ENCODE measurements at places on chromosomes 5 and 9.

GRCh38 chr9:123425261-123425821 lies 69.3 kb downstream of the CRB2 start:
- DNase-seq: no peak

DNA sequence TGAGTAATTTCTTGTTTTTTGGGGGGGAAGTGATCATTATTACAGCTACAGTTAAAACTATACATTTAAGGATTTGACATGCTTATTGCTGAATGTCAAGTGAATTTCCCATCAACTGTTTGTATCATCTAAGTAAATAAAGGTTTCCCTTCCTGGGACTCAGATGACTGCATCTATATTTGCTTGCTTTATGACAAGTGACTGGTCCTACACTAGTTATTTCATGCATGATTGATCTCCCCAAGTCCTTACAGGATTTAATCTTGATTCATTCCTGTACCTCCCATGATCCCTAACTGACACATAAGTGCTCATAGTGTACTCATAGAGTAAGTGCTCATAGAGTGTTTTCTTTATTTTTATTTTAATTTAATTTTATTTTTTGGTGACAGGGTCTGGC lies 2.8 kb downstream of the TXNDC8 start:
- DNase-seq: no peak

- no peak for DNase-seq
These were observed 25.0 kb downstream of the C5orf15 start for GRCh38 chr5:133943475-133943817.

GRCh38 chr9:110130791-110131416 lies 77.1 kb downstream of the C9orf152 start:
- DNase-seq: no peak

Data from Panc1 (cell line).